Activated T-helper 2 cell treated with anti-CD3 and anti-CD28 coated beads, Interferon-gamma antibody, Interleukin-2, Interleukin-4, amounts not matched to agents 10 μg/mL and 5 μg/mL and 100 μg/mL, durations not matched to agents 14 hours and 24 hours and 36 hours (primary cell): ENCODE measurements at places on chromosomes 2 and 18.

- peak; percentile 85 for DNase-seq
These were observed 74.3 kb upstream of the TSPYL6 start for GRCh38 chr2:54330162-54330925.

- no peak for DNase-seq
These were observed 558 bp downstream of the MRPS5 start for GRCh38 chr2:95121093-95121406.

DNA sequence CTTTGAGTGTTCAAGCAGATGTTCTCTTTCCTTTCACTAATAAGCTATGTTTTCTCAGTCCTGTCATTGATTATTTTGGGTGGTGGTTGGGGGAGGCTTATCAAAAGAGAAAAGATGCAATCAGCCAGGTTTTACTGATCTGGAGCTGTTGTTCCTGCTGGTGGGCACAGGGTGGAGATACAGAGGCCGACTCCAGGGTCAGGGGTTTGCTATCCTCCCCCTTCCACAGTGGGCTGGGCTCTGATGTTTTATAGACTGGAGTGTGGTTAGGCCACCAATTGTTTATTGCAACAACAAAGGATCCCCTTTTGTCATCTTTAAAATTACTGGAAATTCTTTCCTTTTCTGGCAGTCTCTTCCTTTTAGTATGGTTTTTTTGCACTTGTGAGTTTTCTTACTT is 120.5 kb downstream of the TANC1 start:
- DNase-seq, result no peak

GRCh38 chr2:236981701-236982485 is 103.8 kb upstream of the COPS8 start:
- DNase-seq, result no peak

- DNase-seq, result no peak
These were observed 874 bp downstream of the WDR43 start for GRCh38 chr2:28895189-28895893.

- no peak for DNase-seq
These were observed 42.4 kb upstream of the VIT start for GRCh38 chr2:36653967-36654694.

DNA sequence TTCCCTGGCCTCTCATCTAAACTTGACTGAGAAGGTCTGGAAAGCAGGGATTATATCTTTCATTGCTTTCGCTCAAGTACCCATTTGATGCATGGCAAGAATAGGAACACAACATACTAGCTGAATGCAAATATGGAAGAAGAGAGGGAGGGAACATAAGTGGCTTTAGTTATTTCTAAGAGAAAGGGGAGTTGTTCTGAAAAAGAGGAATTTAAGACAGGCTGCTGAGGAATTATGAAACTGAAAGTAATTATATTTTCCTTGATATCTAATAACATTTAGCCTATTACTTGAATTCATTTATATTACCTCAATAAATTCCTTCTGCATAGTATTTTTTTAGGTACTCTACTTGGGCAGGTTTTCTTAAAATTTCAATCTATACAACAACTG is 105.8 kb upstream of the TTN start:
- DNase-seq, result no peak

- no peak for DNase-seq
These were observed 10.3 kb upstream of the ATOH8 start for GRCh38 chr2:85743304-85743978.

GRCh38 chr2:20496076-20496872 is 49.4 kb downstream of the RHOB start:
- no peak for DNase-seq

- no peak for DNase-seq
These were observed 31.6 kb downstream of the KCNK3 start for GRCh38 chr2:26723991-26724750.

GRCh38 chr18:12842459-12843380 is 41.3 kb downstream of the PTPN2 start:
- DNase-seq, result no peak

DNA sequence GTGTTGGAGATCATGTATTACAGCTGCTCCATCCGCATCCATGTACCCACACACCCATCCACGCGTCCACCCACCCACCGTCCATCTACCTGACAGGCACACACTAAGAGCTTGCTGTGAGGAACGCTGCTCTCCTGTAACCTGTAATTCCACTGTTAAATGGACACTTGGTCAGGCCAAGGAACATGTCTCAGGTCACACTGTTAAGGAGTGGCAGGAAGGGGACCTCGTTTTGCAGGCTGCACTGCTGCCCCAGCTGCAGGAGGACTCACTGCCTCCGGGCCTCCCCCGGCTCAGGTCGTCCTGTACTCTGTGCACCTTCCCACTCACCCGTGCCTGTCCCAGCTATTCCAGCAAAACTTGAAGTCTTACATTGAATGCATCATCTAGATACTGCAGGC is 170.5 kb downstream of the EIPR1 start:
- DNase-seq, result no peak

DNA sequence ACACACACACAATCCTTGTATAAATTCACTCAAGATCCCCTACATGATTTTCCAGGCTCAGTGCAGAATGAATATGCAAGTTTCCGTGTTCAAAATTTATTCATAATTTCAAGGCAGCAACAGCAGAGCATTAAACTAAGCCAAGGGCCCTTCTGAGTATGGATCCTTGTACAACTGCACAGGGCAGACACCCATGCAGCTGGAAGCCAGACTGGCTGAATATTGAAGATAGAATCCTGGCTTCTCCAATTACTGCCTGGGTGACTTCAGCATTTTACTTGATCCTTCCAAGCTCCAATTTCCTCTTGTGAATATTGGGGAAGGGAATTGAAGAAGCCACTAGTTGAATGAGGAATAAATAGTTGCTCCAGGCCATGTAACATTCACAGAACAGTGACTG is 267.9 kb upstream of the REG3G start:
- DNase-seq, result no peak

- DNase-seq, result no peak
These were observed 6.8 kb downstream of the SRSF7 start for GRCh38 chr2:38744399-38744780.

- no peak for DNase-seq
These were observed 669.6 kb upstream of the VRK2 start for GRCh38 chr2:57376985-57377384.

- DNase-seq, result no peak
These were observed 32.8 kb upstream of the IL1B start for GRCh38 chr2:112869258-112869842.

DNA sequence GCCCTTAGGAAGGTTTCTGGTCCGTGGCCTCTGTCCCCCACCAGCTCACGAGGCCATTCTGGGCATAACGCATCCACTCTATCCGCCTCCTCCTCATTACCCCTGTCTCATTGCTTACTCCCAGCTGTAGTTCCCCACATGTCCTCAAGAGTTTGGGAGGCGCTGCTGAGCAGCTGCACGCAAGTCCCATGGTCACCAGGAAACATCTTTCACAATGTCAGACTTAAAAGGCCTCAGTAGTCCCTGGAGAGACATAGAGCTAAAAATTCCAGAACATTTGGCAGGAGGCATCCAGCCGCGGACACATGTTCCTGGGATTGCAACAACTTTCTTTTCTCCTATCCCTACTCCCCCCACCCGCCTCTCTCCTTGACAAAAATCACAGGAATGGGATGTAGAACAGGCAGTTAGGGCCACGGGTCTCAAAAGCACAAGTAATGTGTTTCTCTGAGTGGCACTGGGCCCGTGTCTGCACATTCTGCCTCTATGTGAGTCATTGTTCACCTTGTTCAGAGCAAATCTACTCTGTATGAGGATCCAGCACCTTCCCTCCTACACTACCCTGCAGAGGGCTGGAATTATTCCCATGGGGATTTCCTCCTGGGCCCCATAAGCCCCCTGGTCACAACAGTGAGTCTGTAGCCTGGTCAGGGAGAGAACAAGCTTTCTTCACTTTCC is 8.1 kb downstream of the LBH start:
- peak; percentile 62 for DNase-seq
